ENCODE measurements at places on chromosomes 12 and 14. TPM values are rescaled to one million over a fixed set of nuclear protein-coding genes. Genes with fewer than 3 reads are reported as not detected.

The NPFF gene
- polyA plus RNA-seq = 0.73 TPM

The KRT6A gene
- not detected for polyA plus RNA-seq

The CYP27B1 gene
- polyA plus RNA-seq = 1.6 TPM

The MSI1 gene
- 16.8 TPM for polyA plus RNA-seq

The TOGARAM1 gene
- 40.1 TPM for polyA plus RNA-seq

The LIN7A gene
- polyA plus RNA-seq = 20.9 TPM

The CCDC60 gene
- 0.24 TPM for polyA plus RNA-seq

The PPM1H gene
- 26.2 TPM for polyA plus RNA-seq

GRCh38 chr14:34782031-34782430 lies 67.6 kb upstream of the CFL2 start:
- no peak for DNase-seq

GRCh38 chr14:35159742-35160409 lies 37.5 kb downstream of the PRORP start:
- no peak for DNase-seq

DNA sequence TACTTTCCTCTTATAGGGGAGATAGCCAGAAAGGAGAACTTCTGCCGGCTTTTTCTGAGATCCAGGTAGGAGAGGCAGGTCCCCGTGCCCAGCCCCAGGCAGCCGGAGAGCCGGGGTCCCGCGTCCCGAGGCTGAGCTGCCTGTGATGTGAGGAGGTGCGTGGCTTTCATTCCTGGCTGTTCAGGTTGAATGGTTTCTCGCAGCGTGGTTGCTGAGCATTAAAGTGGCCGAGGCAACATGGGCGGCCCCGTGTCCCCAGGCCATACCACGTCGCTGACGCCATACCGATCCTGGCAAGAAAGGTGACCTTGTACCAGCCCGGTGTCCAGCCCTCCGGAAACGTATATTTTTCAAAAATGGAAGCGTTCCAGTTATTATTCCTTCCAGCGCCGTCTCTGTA lies 116.7 kb upstream of the MYL2 start:
- no peak for DNase-seq

DNA sequence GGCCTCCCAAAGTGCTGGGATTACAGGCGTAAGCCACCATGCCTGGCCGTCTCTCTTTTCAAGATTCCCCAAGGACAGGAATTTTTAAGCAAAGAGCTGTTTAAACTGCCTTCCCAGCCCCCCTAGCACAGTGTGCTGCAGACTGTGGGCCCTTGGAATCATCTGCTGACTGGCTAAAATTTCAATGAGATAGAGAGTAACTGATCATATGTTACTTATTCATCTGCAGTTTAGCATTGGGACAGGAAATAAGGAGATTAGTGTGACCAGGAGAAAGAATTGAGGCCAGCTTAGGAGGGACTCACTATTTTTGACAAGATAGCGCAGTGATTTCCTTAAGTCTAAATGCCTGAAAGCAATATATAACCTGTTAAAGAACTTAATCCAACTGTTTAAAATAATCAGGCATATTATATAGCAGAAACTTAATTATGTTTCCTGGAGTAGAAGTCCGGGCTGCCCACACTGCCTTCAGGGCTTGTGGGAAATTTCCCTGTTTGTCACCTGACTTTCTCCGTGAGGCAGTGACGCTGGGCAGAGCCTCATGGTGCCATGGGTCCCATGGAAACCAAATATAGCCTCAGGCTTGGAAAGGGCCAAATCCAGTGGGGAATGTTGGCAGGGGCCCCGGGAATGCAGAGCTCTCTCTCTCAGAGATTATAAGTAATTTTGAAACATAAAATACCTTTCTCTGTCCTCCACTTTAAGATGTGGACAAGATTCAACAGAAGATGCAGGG lies 22.8 kb upstream of the CEBPE start:
- no peak for DNase-seq

- DNase-seq = no peak
Observed at GRCh38 chr12:98422359-98422758, 93.0 kb upstream of the TMPO start.

GRCh38 chr12:121038861-121039668 lies at the start of gene OASL:
OASL (minus strand) TSS chr12:121039246; CDS start chr12:121038971, 275 bp downstream.
- DNase-seq = no peak

DNA sequence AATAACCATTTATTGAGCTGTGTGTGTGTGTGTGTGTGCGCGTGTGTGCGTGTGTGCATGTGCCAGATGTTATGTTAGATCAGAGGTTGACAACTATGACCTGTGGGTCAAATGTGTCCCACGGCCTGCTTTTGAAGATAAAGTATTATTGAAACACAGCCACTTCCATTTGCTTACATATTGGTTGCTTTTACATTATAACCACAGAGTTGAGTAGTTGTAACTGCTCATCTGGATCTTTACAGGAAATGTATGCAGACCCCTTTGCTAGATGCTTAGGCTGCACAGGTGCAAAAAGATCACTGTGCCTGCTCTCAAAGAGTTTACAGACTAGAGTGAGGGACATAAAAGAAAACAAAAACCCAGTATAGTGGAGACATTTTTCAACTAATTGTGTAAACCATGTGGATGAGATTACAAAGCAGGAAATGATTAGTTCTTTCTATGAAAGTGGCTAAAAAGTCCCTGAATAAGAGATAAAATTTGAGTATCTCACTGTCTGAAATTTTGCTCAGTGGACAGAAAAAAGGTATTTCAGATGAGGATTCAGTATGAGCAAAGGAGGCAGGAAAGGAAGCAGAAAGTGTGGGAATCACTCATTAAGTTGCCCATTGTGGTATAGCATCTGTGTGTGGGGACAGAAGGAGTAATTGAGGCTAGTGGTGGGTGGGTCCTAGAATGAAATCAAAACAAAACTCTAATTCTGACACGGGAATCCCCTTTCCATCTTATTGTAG lies 188.4 kb downstream of the PAH start:
- no peak for DNase-seq

DNA sequence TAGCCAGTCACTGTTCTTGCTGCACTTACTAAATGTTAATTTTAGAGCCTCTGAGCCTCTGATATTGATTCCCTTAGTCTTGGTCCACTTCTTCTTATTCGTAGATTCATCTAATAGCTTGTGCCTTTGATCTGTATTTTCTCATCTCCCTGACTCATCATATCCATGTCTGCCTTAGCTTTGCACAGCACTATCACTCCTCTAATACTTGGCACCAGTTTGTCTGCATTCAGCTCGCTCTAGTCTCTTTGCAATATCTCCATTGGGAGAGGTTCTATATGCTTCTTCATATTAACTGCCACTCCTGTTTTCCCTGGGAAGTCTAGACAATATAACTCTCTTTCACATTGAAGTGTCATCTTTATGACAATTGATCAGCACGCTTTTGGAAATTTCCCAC lies 68.5 kb upstream of the CSRP2 start:
- no peak for DNase-seq

GRCh38 chr14:105102893-105103292 lies 37.7 kb upstream of the GPR132 start:
- no peak for DNase-seq

- no peak for DNase-seq
Observed at GRCh38 chr12:19833775-19834501, 394.6 kb downstream of the AEBP2 start.
